ENCODE measurements at places on chromosomes 7 and 10.
A peak's percentile ranks its signal among the peaks of the same experiment; 100 is the strongest.

DNA sequence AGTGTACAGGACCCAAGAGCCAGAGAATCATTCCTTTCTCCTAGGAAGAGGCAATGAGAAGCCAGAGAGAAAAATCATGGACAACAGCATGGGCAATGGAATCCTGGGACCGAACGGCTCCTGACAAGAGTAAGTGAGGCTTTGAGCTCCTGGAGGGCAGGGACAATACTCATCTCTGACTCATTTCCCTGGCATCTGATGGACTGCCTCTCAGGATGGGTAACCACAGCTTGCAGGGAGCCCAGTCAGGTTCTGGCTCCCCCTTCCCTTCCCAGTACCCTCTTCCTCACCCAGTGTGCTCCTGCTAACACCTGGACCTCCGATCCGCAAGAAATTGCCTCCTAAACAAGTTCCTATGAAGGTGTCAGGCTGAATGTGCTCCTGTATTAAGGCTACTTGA lies 51.2 kb upstream of the SORCS3 start:
- H3K27ac ChIP-seq, result no peak overlapping the region
- no peak for DNase-seq

- peaks cover 3% of the 10 kb centered on the region for H3K4me1 ChIP-seq
- no peak overlapping the region for H3K27ac ChIP-seq
- no peak for DNase-seq
- H3K36me3 ChIP-seq, result no peaks in the 10 kb centered on the region
- peaks cover 11% of the 10 kb centered on the region for H3K27me3 ChIP-seq
- no peak overlapping the region for H3K4me3 ChIP-seq
Observed at GRCh38 chr10:28442403-28442802, 90.5 kb upstream of the WAC start.

- H3K36me3 ChIP-seq, result no peaks in the 10 kb centered on the region
- no peak overlapping the region for H3K27ac ChIP-seq
- H3K4me1 ChIP-seq, result no peaks in the 10 kb centered on the region
- H3K27me3 ChIP-seq, result peaks cover 24% of the 10 kb centered on the region
Observed at GRCh38 chr7:3244241-3244814, 56.7 kb upstream of the SDK1 start.

DNA sequence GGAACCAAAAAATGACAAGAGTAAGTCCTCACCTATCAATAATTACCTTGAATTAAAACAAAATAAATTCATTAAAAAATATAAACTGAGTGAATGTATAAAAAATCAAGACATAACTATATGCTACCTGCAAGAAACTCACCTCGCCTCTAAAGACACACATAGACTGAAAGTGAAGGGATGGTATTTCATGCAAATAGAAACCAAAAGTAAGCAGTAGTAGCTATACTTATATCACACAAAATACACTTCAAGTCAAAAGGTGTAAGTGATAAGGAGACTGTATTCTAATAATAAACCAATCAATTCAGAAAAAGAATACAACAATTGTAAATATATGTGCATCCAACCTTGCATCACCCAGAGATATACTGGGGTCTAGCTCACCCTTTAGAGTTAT lies 332.6 kb downstream of the SH2D4B start:
- H3K36me3 ChIP-seq, result no peaks in the 10 kb centered on the region
- no peak overlapping the region for H3K27ac ChIP-seq
- H3K4me3 ChIP-seq, result no peak overlapping the region
- H3K4me1 ChIP-seq, result no peaks in the 10 kb centered on the region
- DNase-seq, result no peak

DNA sequence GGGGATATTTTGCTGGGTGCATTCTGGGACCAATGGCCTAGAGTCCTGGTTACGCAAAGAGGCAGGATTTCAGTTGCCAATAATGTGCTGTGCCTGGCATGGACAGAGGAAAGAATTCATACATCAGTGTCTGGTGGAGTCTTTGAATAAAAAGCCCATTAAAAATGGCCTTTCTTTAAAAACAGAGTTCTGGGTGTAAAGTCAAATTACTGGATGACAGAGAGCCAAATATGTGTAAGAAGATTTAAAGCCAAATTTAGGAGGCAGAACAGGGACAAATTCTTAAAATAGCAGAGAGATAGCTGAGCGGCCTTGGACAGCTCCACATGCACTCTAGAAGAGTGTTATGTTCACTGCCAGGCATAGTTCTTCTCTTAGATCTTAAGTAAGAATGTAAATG lies 60.8 kb upstream of the MEOX2 start:
- H3K27me3 ChIP-seq, result no peaks in the 10 kb centered on the region
- H3K36me3 ChIP-seq, result no peaks in the 10 kb centered on the region
- no peak overlapping the region for H3K4me3 ChIP-seq
- H3K27ac ChIP-seq, result no peak overlapping the region
- DNase-seq, result no peak

- H3K4me3 ChIP-seq, result no peak overlapping the region
- H3K4me1 ChIP-seq, result no peaks in the 10 kb centered on the region
- H3K27me3 ChIP-seq, result no peaks in the 10 kb centered on the region
- no peak overlapping the region for H3K27ac ChIP-seq
Observed at GRCh38 chr7:542713-543500, 23.3 kb upstream of the PDGFA start.

DNA sequence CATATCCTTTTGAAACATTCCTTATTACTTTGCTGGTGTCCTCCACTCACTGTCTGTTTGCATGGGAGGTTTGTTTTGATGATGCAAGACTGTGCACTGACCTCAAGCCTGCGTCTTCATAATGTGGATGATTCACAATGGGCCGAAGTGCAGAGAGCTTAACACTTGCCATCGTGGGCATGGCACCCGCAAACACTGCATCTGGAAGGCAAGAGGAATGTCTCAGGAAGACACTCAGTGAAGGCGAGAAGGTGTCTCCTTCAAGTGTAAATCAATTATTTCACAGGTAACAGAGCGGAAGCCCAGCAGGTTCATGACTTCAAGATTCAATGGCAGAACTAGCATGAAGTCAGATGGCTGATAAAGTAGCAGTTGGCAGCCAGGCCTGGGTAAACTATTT lies 98.1 kb downstream of the DPY19L1 start:
- H3K4me1 ChIP-seq, result no peaks in the 10 kb centered on the region
- peaks cover 11% of the 10 kb centered on the region for H3K36me3 ChIP-seq
- H3K4me3 ChIP-seq, result no peak overlapping the region
- H3K27ac ChIP-seq, result no peak overlapping the region

GRCh38 chr10:107649249-107649648 lies 484.7 kb upstream of the SORCS1 start:
- no peak for DNase-seq
- no peaks in the 10 kb centered on the region for H3K27me3 ChIP-seq
- H3K36me3 ChIP-seq, result peaks cover 4% of the 10 kb centered on the region
- no peak overlapping the region for H3K4me3 ChIP-seq
- no peak overlapping the region for H3K27ac ChIP-seq

DNA sequence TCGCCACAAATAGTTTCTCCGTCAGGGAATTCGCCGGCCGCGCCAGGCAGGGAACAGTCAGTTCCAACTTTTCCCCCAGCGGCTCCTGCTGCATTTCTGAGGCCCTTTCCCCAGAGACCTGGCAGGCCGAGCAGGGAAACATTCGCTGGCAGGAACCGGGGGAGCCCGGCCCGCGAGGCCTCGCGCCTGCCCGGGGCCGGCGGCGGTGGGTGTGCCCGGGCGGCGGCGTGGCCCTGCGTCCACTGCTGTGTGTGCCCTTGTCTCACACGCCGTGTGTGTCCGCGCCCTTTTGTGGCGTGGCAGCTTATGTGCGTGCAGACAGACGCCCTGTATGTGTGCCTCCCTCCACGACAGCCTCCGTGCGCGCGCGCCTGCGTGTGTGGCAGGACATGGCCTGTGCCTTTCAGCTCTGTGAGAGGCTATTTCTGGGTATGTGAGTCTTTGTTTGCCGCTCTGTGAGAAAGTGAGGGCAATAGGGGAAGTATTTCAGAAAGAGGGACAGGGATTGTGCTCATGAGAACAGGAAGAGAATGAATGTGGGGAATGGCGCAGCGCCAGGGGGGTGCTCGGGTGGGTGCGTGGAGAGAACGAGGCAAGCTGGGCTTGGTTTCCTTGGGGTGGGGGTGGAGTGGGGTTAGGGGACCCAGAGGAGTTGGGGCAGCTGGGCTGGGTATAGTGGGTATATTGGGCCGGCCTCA lies 689 bp upstream of the SMARCD3 start:
- peak overlapping the region; percentile 90 for H3K4me3 ChIP-seq
- no peak overlapping the region for H3K27ac ChIP-seq

GRCh38 chr7:98802781-98803110 lies 67.1 kb downstream of the TMEM130 start:
- H3K27me3 ChIP-seq, result peaks cover 11% of the 10 kb centered on the region
- DNase-seq, result no peak

DNA sequence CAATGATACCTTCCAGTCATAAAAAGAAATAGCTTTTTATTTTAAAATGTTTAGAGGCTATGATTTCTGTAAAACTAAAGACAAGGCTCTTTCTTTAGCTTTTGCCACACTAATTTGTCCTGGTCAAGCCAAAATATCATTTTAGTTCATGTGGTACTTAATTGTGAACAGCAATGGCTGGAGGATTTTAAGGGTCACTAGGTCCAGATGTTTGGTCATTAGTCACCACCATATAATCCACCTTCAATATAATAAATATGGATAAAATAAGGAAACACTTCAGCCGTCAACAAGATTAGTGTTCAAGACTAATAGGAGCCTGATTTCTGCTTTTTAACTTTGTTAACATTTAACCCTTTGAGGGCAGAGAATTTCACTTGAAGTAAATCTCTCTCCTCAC lies 50.0 kb upstream of the HGF start:
- H3K36me3 ChIP-seq, result no peaks in the 10 kb centered on the region
- H3K27ac ChIP-seq, result no peak overlapping the region
- H3K4me3 ChIP-seq, result no peak overlapping the region
- no peaks in the 10 kb centered on the region for H3K27me3 ChIP-seq

DNA sequence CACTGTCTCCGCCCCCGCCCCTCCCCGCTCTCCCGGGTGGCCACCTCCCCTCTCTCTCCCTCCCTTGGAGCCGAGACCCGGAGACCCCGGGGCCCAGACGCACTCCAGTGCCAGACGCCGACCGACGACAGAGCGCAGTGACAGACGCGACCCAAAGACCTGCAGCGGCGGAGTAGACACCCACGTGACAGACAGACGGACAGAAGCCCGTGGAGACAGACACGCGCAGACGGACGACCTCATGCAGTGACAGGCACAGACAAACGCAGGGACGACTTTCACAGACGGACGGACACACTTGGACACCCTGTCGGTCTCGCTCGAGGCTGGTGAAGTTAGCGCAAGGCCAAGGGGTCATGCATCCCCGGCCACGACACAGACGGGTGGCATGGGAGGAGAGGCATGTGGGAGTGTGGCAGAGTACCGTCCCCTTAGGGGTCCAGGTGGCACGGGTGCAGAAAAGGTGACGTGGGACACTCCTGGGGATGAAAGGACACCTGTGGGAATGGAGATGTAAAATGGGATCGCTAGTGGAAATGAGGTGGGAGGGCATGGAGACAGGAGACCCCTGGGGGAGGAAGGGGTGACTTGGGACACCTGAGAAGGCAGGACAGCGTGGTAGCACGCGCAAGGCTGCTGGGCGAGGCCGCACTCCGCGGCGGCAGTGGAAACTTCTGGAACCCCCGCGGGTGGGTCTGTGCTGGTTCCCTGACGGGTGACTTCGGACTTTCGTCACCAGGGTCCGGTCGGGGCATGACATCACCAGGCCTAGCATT lies 456 bp upstream of the ACHE start:
- no peaks in the 10 kb centered on the region for H3K36me3 ChIP-seq
- peaks cover 46% of the 10 kb centered on the region for H3K27me3 ChIP-seq
- H3K27ac ChIP-seq, result peak overlapping the region; percentile 20
- H3K4me3 ChIP-seq, result peak overlapping the region; percentile 91

DNA sequence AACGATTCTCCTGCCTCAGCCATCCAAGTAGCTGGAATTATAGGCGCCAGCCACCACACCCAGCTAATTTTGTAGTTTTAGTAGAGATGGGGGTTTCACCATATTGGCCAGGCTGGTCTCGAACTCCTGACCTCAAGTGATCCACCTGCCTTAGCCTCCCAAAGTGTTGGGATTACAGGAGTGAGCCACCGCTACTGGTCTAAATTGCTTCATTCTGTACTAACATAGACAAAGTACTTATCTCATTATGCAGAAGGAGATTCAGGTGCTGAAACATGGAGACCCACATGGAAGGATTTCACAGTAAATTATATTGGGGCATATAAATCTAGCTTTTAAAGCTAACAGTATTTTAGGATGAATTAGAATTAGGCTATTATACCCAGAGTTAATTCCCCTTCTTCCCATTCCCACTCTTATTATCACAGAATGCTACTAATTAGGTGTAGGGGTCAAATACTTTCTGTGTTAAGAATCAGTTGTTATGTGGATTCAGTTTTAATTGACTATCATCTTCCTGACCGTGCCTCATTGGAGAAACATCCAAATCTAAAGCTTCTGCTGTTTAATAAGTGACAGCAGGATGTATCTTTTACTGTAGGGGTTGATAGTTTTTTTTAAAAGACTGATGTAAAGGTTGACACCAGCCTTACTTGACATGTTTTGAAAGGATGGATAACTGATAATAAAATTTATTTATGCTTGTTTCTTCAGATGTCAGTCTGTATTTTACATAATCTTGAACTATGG lies 27.2 kb downstream of the ADK start:
- H3K27ac ChIP-seq, result no peak overlapping the region
- H3K4me1 ChIP-seq, result peaks cover 35% of the 10 kb centered on the region
- DNase-seq, result no peak
- H3K4me3 ChIP-seq, result peak overlapping the region; percentile 88
- no peaks in the 10 kb centered on the region for H3K27me3 ChIP-seq
- H3K36me3 ChIP-seq, result no peaks in the 10 kb centered on the region

DNA sequence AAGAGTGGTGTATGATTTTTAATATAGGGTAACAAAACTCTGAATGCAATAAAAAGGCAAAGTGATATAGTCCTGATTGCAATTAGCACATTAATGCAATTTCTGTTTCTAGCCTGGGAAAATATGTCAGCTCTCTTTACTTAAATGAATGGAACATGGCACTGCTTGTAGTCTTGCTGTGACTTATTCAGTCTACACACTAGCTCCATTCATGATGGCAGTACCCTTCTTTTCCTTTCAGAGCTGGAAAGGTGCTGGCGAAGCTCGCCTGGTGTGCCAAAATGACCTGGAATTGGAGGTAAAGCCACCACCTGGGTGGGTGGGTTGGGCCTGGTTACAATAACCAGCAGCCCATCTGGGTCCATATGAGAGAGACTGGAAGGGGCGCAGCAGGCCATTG lies 85.3 kb downstream of the ZNF365 start:
- H3K36me3 ChIP-seq, result no peaks in the 10 kb centered on the region
- H3K27me3 ChIP-seq, result no peaks in the 10 kb centered on the region
- no peak overlapping the region for H3K27ac ChIP-seq
- peaks cover 43% of the 10 kb centered on the region for H3K4me1 ChIP-seq

DNA sequence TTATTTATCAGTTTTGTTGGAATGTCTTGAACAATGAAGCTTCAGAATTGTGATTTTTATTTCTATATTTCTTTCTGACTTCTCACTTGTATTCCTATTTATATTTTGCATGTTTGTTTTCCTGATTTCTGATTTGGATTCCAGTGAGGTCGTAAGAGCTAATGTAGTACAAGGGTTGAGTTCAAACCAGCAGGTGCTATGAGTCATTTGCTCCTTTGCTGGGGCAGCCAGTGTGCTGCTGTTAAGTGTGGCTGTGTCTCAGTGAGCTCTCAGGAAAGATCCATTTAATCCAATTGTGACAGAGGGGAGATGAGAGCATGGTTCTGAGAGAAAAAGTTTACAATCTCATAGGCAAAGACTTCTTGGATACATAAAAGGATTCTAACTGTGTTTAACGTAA lies 48.6 kb downstream of the MCU start:
- H3K4me3 ChIP-seq, result no peak overlapping the region
- DNase-seq, result no peak
- H3K36me3 ChIP-seq, result no peaks in the 10 kb centered on the region
- no peak overlapping the region for H3K27ac ChIP-seq
- H3K4me1 ChIP-seq, result peaks cover 13% of the 10 kb centered on the region

- H3K4me1 ChIP-seq, result peaks cover 29% of the 10 kb centered on the region
- DNase-seq, result no peak
- H3K4me3 ChIP-seq, result no peak overlapping the region
- H3K27ac ChIP-seq, result no peak overlapping the region
- H3K27me3 ChIP-seq, result no peaks in the 10 kb centered on the region
- H3K36me3 ChIP-seq, result no peaks in the 10 kb centered on the region
Observed at GRCh38 chr10:102426803-102427287, 5.5 kb downstream of the CUEDC2 start.

Data from natural killer cell treated with Interleukin-12 subunit alpha and Interleukin-12 subunit beta and Interleukin-15 and Interleukin-18, amount 100 ng/mL, for 72 hours (primary cell).